ENCODE measurements at places on chromosomes 1 and 21.

DNA sequence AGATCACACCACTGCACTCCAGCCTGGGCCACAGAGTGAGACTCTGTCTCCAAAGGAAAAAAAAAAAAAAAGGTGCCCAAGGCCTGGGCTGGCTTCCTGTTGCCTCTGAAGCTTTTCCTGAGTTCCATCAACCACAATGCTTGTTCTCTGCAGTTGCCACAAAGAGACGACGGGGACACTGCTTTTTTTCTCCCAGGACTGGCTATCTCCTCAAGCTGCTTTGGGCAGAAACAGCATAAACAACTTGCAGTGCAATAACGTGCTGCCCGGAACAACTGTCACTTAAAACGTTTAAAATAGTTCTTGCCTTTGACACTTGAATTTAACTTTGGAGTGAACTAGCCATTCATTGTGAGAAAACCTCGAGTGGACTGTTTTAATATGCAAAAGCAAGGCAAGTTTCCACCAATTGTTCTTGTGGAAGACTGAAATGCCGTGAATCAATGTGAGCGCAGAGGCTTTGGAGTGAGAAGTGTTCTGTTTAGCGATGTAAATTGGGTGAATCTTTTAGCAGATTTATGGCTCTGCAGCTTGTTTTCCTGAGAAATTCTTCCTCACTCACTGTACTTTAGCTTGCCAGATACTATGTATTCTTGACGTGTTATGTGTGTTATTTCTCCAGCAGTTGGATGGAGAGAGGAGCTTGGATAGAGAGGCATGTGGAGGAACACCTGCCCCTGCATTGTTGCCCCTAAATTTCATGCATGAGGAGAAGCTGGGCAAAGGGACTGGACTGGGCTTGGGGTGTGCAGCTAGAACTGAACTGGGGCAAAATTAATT is 188.1 kb upstream of the KIAA0040 start:
- DNase-seq = no peak

DNA sequence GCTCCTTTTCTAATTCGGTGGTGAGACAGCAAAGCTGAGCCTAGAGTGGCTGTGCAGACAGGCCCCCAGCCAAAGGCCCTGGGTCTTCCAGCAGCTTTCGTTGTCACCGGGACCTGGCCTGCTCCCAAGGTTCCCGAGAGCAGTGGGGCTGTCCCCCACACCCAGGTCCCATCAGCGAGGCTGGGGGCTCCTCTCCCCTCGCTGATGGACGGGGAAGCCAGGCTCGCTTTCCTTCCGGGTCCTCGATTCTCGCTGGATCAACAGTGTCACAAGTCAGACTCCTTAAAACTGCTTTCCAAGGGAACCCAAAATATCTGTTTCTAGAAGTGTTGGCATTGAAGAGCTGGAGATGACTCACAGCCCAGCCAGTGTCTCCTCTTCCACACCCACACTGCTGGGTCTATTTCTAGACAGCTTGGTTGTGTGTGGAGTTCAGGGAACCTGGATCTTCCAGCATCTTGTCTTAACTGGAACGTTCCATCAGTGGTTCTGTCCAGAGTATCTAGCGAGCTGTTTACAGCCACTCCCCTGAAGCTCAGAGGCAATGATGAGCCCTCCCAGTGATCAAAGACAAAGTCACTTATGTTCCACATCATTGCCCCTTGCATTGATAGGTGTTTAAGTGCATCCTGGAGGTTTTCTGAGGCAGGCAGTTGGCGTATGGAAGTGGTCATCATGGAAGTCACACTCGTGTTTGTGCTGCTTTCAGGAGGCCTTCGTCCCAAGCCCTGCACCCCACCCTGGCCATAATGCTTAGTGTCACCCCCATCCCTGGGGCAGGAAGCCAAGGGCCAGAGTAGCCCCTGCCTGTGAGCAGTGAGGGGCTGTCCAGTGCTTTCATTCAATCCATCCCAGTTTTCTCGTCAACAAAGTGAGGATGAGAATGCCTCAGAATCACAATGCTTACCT is 35.2 kb downstream of the RRP1 start:
- DNase-seq = no peak

DNA sequence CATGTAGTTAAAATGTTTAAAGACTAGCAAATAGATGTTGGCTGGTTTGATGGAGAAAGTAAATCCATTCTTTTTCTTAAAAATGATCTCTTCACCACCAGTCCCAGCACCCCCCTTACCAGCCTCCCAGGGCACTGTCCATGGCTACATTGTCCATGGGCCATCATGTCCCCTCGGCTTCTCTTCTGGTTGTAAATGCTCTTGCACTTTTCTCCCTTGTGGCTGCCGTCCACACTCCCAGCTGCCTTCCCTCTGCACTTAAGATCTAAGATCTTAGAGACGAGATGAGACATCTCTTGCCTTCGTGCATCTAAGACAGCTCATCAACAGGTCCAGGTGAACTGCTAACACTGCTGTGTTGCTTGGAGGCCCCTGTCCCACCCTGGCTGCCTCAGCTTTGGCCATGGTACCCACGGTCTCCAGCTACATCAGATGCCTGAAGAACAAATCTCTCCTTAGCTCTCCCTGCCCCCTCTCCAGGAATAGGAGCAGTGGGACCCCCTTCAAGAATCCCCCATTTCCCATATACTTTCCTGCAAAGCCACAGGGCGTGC is 11.1 kb downstream of the CAPN2 start:
- no peak for DNase-seq

GRCh38 chr1:205273551-205273982 is 45.8 kb downstream of the TMCC2 start:
- DNase-seq = peak; percentile 89

GRCh38 chr1:31422505-31423319 is 9.7 kb downstream of the SERINC2 start:
- peak; percentile 67 for DNase-seq
